Kidney epithelial cell (primary cell): ENCODE measurements at places on chromosomes 4 and X. TPM values are rescaled to one million over a fixed set of nuclear protein-coding genes. Genes with fewer than 3 reads are reported as not detected.

GRCh38 chr4:94453391-94453963, 1.7 kb downstream of the PDLIM5 start:
- no peak for DNase-seq

Gene GNL3L
- total RNA-seq: 29.9 and 36.1 TPM in 2 replicates

DNA sequence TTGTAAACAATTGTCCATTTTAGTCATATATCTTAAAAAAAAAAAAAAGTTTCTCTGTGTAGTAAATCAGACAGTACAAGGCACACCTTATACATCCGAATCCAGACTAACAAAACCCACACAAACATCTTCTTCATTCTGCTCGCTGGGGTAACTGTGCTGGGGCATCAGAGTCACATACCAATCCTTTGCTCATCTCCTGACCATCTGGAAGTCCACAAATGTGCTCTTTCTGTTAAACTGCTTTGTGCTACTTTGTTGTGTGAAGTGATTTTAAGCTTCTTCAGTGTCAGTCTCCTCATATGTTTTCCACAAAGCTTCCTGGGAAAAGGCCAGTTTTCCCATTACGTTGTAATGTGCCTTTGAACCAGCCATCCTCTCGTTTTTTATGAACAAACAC, 86.2 kb upstream of the CBR4 start:
- DNase-seq: no peak

DNA sequence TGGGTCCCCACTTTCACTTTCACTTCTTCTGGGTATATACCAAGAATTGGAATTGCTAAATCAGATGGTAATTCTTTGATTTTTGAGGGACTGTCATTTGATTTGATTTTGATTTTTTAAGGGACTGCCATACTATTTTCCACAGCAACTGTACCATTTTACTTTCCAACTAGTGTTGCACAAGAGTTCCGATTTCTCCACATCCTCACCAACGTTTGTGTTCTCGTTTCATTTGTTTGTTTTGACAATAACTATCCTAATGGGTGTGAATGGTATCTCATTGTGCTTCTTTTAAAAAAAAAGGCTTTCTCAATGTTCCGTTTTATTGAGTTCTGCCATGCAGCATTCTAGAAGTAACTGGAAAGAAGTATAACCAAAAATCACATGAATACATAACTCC, 62.6 kb downstream of the C4orf46 start:
- no peak for DNase-seq

GRCh38 chr4:146462251-146462650, 59.5 kb downstream of the SLC10A7 start:
- DNase-seq: no peak

GRCh38 chrX:101729986-101730385, 70.3 kb upstream of the ARMCX2 start:
- no peak for DNase-seq

GRCh38 chr4:117154251-117154650, 68.9 kb upstream of the TRAM1L1 start:
- no peak for DNase-seq

DNA sequence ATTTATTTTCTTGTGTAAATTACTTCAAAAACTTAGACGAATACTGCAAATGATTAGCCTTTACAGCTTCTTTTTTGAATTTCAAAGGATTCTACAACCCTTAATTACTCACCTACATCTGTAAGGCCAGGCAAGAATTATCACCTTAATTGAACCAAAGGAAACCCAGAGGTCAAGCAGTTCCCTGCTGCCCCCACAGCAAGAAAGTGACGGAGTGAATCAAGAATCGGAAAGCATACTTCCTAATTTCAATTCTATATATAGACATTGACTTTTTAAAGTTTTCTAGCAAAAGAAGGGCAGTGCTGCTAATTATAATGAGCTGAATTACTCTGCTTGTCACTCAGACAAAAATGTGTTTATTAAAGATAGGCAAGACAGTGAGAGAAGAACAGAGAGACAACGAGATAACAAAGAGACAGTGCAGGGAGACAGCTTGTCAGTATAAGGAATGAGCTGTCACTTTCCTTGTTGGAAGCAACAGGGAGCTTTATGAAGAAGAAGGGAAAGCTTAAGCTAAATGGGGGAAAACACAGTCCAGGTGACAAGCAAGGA, 47.5 kb upstream of the SPANXN4 start:
- no peak for DNase-seq

- DNase-seq: no peak
Measured at GRCh38 chr4:80446248-80446647, 110.7 kb downstream of the CFAP299 start.

Gene MAOA
- total RNA-seq: 1.0 and 2.1 TPM in 2 replicates

DNA sequence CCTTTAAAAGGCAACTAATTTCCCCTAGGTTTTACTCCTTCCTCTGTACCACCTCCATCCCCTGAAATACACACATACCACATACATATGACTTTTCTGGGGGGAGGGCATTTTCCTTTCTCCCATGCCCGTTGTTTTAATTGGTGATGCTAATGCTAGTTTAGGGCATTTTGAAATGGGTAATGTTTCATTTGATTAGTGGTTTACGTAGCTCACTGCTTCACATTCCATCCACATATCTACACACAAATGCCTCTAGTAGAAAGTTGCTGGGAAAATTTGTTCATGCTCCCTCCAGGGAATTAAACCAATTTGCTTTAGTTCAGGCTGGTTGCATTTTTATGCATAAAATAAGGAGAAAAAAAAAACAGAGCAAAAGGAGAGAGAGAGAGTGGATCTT, 231.2 kb downstream of the FRAS1 start:
- DNase-seq: no peak

DNA sequence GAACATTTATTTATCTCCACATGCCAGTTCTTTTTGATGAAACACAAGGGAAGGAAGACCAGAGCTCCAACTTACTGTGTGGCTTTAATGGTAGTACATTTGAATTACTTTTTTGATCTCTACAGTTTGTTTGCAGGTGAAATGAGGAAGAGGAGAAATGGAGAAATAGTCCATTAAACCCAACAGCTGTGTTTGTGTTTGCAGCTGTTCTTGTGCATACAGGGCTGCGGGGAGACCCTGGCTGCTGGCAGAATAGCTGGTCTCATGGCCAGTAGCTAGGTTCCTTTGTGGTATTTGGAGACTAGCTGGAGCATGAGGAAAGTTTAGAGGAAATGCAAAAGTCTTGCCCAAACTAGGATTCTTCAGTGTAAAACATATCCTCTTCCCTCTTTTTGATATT, 374.8 kb downstream of the GPAT3 start:
- DNase-seq: no peak

- no peak for DNase-seq
Measured at GRCh38 chrX:154064637-154065435, 32.7 kb downstream of the MECP2 start.

Gene GPR82
- total RNA-seq: not detected in 2 replicates

GRCh38 chr4:149173241-149174013, 642.2 kb downstream of the IQCM start:
- DNase-seq: no peak
